ENCODE measurements at places on chromosomes 6 and 20.
A peak's percentile ranks its signal among the peaks of the same experiment; 100 is the strongest.

DNA sequence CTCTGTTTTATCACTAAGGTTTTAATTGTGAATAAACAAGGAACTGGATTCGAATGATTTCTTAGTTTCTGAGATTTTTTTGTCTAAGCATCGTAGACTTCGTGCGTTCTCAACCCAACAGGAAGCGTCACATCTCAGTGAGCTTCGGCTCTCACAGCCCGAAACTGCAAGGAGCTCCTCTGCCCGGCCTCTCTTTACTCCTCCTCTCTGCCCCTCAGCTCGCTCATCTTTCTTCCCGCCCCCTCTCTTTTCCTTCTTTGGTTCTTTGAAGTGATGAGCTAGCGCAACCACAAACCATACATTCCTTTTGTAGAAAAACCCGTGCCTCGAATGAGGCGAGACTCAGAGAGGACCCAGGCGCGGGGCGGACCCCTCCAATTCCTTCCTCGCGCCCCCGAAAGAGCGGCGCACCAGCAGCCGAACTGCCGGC, 480 bp upstream of the NT5E start:
- no peak for DNase-seq

DNA sequence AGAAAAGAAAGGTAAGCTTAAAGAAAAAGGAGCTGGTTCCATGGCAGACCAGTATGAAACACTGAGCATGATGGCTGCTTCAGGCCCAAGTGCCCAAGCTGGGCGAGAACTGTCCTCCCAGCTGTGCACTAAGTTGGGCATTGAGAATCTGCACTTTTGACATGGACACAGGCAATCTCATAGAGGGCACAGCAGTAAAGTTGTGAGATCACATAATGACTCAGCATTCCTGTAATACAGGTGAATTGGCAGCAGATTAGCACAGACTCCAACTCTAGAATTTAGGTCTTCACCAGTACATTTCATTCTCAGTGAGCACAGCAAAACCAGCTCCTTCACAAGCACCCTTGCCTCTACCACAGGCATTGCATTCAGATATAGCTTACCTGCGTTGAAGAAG, 343.4 kb downstream of the PKHD1 start:
- no peak for DNase-seq

- DNase-seq, result no peak
These were observed 289.6 kb downstream of the RFPL4B start for GRCh38 chr6:112636650-112637262.

DNA sequence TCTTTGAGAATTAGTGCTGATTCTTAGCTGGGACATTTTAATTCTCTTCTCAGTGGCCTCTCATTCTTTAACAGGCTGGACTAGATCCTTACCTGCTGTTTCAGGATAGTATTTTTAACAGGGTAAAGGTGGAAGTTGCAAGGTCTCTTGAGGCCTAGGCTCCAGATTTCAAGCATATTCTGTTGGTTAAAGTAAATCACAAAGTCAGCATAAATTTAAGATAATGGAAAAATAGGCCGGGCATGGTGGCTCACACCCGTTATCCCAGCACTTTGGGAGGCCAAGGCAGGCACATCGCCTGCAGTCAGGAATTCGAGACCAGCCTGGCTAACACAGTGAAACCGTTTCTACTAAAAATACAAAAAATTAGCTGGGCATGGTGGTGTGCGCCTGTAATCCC, 1149.0 kb downstream of the EPHA7 start:
- no peak for DNase-seq

DNA sequence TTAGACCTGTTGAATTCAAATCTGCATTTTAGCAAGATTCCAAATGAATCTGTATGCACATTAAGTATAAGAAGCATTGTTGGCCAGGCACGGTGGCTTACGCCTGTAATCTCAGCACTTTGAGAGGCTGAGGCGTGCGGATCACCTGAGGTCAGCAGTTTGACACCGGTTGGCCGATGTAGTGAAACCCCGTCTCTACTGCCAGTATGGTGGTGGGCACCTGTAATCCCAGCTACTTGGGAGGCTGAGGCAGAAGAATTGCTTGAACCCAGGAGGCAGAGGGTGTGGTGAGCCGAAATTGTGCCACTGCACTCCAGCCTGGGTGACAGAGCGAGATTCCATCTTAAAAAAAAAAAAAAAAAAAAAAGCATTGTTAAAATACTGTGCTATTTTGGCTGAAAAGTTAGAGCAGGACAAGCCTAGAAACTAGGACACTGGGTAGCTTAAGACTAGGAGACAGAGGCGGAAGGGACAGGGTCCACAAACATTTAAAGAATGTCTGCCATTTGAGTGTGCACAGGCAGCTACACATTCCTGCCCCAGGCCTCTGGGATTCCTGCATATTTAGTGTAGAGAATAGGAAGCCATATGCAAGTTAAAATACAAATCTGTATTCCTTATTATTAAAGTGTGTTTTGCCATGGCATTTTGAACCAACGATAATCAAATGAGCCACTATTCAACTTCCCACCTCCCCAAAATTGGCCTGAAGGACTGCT, 45.1 kb upstream of the EEF1A1 start:
- DNase-seq, result no peak

DNA sequence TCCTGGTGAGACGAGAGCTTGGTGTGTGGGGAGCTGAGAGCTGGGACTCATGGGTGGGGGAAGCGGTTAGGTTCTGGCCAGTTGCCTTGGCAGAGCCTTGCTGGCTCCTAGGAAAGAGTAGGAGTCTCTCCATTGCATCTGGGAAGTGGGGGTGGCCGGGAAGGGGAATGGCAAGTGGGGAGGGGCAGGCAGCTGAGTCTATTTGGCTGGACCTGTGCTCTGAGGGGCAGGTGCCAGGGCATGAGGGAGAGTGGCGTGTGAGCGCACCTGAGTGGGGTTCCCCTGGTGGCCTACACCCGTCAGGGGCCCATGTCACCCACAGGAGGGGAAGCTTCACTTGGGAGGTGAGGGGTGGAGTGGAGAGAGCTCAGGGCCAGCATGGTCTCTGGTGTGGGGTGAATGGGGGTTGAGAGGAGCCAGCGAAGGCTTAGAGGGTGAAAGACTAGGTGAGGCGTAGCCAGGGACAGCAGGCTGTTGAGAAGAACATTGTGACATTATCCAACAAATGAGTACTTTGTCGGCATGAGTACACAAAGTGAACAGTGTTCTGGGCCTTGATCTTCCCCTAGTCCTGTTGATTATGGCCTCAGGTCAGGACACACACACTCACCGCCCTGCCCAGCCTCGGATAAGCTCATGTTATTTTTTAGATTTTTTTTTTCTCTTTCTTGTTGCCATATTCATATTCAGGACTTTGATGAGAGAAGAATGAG, 59.8 kb downstream of the FAM120B start:
- no peak for DNase-seq

DNA sequence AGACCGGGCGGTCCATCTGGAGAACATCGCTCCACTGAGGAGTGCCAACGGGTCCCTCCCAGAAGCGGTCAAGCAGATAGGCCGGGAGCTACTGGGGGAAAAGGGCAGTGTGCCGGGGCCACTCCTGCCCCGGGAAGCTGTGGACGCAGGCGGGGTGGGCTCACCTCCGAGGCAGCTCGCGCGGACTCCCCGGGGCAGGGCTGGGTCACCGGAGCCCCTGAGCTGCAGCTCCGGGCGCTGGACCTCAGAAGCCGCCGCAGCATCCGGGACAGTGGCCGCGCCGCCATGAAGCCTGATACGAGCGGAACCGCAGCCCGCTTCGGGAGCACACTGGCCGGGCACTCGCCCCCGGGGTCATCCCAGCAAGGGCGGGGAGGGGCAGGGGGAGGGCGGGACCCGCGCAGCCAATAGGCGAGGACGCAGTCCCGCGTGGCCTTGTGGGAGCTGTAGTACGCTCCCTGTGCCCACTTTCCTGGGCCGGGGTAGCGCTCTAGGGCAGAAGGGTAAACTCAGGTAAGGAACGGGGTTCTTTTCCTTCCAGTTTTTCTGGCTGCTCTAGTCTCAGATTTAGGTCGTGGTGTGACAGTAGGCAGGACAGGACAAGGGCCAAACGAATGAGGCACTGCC, at the start of gene MOCS1:
Gene MOCS1, minus strand, starts transcription at position 332 of the 627 bp plus-strand sequence. Its CDS starts 45 bp downstream, at position 287.
- DNase-seq, result peak; percentile 73

GRCh38 chr6:161511447-161512095, 237.7 kb upstream of the AGPAT4 start:
- DNase-seq, result no peak

GRCh38 chr6:112927641-112928320, 580.7 kb downstream of the RFPL4B start:
- DNase-seq, result no peak

DNA sequence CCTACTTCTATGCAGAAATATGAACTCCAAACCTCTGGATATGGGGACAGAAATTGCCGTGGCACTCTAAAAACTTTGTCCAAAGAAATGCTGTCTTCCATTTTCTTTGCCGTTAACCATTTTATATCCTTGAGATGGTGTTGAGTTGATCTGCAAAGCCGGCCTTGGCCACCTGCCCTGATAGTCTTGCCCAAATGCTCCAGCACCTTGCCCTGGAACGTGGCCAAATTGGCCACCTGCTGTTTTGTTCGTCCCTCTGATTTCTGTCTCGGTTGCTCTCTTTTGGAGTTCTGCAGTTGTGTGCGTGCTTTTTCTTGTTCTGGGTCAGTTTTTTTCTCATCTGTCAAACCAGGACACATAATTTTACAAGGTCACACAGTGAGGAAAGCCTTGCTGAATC, 239.7 kb upstream of the GMDS start:
- DNase-seq, result no peak

DNA sequence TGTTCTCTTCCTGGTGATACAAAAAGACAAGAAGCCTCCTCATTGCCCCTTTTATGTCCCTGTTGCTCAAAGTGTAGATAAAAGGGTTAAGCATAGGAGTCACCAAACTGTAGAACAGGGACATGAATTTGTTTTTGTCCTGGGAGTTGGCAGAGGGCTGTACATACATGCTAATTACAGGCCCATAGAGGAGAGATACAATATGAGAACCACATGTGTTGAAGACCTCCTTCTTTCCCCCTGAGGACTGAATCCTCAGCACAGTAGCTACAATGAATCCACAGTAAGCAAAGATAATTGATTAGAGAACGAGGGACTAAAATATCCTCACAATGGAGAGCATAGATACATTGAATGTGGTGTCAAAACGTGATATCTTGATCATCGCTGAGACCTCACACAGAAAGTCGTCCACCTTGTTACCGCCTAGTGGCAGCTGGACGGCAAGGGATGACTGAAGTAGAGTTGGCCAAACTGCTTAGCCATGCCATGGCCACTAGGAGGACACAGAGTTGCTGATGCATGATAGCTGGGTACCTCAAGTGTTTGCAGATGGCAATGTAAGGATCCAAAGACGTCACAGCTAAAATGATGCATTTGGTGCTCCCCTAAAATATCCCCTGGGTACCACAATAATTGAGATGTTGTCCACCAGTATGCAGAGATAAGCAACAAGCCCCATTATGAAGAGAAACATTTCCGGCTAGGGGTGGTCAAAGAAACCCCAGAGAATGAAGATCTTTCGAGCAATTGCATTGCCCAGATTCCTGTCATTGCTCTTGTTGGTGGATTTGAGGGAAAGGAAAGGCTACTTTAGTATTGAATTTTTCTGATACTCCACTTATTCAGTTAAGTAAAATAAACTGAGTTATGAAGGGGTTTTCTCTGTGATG, 15.0 kb downstream of the OR2B3 start:
- no peak for DNase-seq

DNA sequence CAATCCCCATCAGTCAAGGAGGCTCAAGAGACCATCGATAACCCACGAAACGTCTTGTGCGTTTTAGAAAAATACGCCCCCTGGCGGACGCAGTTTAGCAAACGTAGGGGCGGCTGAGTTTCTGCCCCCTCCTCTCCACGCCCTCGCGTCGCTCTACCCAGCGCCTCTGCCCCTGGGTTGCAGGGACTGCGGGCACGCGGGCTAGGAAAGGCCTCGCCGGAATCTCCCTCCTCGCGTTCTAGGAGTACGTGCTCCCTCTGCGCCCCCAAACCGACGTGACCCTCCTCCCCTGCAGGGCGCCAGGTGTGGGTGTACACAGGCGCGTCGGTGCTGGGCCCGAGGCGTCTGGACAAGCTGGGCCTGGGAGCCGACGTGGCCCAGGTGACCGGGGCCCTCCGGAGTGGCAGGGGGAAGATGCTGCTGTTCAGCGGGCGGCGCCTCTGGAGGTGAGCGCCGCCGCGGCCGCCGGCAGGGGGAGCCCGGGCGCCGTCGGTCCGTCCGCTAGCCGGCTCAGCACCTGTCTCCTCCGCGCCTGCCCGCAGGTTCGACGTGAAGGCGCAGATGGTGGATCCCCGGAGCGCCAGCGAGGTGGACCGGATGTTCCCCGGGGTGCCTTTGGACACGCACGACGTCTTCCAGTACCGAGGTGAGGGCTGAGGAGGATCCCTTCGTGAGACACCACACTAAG, 5.3 kb downstream of the MMP9 start:
- DNase-seq, result no peak

Data from large intestine (tissue), 12 donors.